ENCODE measurements at places on chromosomes 16 and 17. TPM values are rescaled to one million over a fixed set of nuclear protein-coding genes. Genes with fewer than 3 reads are reported as not detected.

Gene SULT1A2
- 0.15 TPM for total RNA-seq

Gene RNF167
- total RNA-seq = 261 TPM

Gene ZFPM1
- 15.7 TPM for total RNA-seq

GRCh38 chr17:79104898-79105600 lies 30.4 kb downstream of the ENGASE start:
- H3K27me3 ChIP-seq = peaks cover 4% of the 10 kb centered on the region
- no peak for DNase-seq
- H3K4me3 ChIP-seq = no peak overlapping the region
- H3K4me1 ChIP-seq = no peaks in the 10 kb centered on the region

DNA sequence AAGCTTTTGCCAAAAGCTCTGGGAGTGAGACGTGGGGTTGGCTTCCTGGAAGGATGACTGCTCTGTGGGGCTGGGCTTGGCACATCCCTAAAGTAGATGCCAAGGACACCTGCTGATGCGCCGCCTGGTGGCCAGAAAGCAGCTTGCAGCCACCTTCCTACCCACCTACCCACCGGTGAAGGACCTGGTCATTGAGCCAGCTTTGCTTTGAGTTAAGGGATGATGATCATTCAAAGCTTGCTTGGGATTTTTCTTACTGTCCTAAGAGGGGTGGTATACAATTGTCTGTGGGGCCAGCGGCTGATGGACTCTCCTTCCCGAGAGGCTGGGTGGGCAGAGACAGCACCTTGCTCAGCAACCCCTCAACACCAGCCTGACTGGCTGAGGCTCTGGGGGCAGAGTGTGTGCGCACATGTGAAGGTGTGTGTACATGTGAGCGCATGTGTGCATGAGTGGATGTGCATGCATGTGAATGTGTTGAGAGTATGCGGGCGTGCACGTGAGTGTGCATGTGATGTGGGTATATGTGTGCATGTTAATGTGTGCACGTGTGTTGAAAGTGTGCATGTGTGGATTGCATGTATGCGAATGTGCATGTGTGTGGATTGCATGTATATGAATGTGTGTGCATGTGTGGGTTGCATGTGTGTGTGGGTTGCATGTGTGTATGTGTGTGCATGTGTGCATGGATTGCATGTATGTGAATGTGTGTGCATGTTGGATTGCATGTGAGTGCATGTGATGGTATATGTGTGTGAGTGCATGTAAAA lies 18.6 kb downstream of the C1QTNF1 start:
- no peak overlapping the region for H3K4me3 ChIP-seq
- H3K4me1 ChIP-seq = no peaks in the 10 kb centered on the region
- H3K36me3 ChIP-seq = no peaks in the 10 kb centered on the region
- no peak overlapping the region for H3K27ac ChIP-seq
- DNase-seq = peak; percentile 67
- peaks cover 11% of the 10 kb centered on the region for H3K27me3 ChIP-seq

DNA sequence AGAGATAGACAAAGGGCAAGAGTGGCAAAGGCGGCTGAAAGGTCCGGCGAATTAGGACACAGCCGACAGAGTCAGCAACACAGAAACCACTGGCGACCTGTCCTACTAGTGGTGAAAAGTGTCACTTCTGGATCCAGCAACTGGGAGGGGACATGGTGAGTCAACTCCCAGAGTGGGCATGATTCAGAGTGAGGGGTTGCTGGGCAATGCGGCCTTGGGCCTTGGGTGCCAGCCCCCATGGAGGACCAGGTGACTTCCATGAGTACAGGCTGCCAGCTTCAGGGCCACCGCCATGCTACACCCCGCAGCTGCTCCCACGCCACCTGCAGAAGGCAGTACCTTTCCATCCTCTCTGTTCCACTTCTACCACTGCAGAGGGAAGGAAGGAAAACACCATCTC lies 110.6 kb downstream of the ZFHX3 start:
- H3K36me3 ChIP-seq = no peaks in the 10 kb centered on the region
- no peak overlapping the region for H3K27ac ChIP-seq
- H3K4me3 ChIP-seq = no peak overlapping the region
- peaks cover 2% of the 10 kb centered on the region for H3K4me1 ChIP-seq
- no peak for DNase-seq
- no peaks in the 10 kb centered on the region for H3K27me3 ChIP-seq

DNA sequence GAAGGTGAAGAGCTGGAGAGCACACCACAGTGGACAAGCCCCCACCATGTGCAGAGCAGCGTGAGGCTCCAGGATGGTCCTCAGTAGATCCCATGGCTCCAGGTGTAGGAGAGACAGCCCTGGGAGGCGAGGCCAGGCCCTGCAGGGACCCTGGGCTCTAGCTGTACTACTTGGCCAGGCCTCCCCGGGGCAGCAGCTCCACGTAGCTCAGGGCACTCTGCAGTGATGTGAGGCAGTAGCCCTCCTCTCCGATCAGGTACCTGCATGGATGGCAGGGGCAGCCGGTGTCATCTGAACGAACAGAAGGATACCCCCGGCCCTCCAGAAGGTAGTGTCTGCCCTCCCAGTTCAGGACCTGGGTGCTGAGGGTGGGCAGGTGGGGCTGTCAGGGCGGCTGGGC lies 6.2 kb upstream of the SPATA2L start:
- H3K27ac ChIP-seq = no peak overlapping the region
- no peaks in the 10 kb centered on the region for H3K27me3 ChIP-seq
- H3K4me1 ChIP-seq = peaks cover 11% of the 10 kb centered on the region
- no peak for DNase-seq
- no peak overlapping the region for H3K4me3 ChIP-seq
